ENCODE measurements at places on chromosomes 16 and 17.

DNA sequence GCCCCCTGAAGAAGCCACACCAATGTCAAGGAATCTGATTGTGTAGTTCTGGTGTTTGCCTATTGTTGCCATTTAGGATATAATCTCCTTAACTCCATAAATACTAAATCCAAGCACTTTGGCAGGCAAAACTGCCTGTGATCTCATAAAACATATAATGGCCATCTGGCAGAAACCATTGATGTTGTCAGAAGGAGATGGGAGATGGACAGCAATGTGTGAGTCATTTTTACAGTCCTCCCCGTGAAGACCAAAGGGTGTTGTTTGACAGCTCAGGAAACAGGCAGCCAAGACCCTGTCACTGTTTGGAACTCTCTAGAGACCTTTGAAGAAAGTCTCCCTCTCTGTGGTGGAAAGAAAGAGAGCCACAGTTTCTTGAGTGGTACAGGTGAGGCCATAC, 454.1 kb downstream of the HS3ST3B1 start:
- no peak for DNase-seq

DNA sequence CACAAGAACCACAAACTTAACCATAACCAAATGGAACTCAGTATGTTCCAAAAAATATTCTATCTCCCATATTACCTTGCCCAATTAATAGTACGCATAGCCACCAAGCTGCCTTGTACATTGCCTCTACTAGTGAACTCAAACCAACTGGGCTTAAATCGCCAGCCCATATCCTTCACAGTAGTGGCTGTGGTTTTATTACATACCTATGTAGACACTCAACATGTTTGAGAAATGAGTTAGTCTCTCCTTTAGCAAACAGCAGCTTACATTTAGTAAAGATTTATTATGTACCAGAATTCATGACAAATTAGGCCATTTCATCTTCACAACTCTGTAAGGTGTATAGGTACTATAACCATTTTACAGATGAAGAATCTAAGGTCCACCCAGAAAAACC, 41.4 kb downstream of the GRB2 start:
- DNase-seq: no peak

DNA sequence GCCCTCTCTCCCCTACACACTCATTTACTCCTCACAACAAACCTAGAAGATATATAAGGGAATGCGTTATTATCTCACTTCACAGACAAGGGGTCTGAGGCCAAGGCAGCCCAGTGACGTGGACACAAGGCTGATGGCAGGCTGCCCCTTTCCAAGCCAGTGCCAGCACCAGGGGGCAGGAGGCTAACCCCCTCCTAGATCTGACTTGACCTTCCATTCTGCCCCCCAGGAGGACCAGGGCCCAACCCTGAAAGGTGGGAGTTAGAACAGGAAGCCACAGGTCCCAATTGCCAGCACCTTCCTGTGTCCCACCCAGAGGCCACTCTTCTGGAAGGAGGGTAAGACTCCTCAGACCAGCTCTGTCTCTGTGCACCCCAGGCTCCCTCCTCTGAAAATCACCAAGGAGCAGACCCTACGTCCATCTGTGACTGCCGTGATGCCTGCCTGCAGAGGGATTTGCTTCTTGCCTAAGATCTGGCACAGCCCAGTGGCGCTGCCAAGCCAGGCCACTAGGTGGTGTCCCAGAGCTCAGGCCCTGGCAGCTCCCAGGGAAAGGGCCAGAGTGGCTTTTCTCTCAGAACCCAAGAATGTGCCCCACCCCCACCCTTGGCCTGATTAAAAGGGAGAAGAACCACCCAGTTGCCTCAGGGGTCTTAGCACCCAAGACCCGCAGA, 42.4 kb upstream of the MRPS23 start:
- DNase-seq: peak; percentile 77

- peak; percentile 58 for DNase-seq
These were observed at the start of gene DUS1L for GRCh38 chr17:82065638-82066303. TSS of gene DUS1L (minus strand) at chr17:82065804. CDS start at chr17:82065059, 745 bp downstream.

GRCh38 chr16:58756650-58757332, 22.7 kb upstream of the GOT2 start:
- DNase-seq: no peak

GRCh38 chr16:84199861-84200260, 8.9 kb downstream of the ADAD2 start:
- no peak for DNase-seq

DNA sequence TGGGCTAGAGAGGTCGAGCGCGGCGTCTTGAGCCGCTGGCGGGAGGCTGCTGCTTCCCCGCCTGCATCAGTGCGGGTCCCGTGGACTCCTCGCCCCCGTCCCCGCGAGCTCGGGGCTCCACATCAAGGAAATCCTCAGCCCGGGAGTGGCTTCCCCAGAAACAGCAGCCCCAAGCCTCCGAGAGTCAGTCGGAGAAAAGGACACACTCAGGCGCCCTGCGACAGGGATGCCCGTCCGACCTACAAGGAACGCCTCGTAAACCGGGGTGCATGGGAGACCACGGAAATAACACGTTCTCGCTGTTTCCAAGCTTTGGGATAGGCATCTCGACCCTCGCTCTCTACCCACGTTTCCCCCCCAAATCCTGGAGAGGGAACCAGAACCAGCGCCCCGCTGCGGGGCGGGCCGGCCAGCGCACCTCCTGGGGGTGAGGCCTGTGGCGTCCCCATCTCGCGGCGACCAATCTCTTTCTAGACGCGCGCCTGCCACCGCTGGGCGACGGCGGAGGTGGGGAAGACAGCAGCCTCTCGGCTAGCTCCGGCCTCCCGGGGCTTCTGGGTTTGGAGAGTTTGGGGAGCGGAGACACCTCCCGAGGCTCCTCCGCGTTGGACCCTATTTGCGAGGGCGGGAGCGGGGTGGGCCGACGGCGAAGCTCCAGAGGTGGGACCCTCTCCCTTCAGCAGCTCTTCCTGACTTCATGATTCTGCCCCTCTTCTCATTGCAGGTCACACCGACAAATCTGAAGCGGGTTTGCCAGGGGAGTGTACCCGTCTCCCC, 759 bp upstream of the TP53I13 start:
- DNase-seq: peak; percentile 53

DNA sequence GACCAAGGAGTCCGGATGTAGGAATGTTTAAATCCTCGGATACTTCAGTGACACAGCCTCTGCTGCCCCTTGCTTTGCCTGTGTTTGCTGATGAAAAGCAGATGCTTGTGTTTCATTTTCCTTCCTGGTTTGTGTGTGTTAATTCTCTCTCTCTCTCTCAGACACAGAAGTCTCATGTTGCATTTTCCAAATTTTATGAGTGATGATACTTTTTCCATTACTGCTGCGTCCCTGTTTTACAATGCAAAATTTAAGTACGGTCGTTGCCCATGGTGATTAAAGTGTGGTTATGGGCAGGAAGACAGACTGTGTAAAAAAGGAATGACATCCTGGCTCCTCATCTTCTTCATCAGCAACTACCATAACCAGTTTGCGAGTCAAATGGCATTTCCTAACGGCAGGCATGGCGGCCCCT, 5.7 kb downstream of the RMI2 start:
- no peak for DNase-seq

- DNase-seq: no peak
These were observed 239.7 kb upstream of the ERCC4 start for GRCh38 chr16:13680021-13680889.

DNA sequence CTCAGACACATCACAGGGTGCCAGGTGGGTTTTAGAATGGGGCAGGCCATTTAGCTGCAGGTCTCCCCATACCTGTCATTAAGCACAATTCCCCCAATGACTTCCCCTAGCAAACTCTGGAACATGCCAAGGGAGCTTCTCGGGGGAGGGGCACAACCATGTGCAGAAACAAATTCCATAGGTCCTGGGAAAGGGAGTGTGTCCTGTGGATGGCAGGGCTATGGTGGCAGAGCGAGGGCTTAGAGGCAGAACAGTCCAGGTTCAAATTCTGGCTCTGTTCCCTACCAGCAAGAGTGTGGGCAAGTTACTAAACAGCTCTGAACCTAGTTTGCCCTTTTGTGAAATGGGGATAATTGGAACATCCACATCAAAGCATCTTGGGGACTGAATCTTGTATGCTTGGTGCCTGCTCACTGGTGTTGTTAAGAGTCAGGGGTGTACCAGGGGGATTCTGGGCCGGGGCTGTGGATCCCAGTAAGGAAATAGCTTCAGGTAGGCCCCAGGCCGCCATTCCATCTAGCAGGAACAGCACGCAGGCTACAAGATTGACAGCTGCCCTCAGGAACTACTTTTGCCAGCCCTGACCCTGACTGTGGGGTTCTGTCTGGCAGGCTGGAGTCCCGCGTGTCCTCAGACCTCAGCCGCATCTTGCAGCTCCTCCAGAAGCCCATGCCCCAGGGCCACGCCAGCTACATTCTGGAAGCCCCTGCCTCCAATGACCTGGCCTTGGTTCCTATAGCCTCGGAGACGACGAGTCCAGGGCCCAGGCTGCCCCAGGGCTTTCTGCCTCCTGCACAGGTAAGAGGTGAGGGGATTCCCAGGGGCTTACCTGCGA, 5.6 kb upstream of the DCAF7 start:
- no peak for DNase-seq

GRCh38 chr16:11916524-11917285, 949 bp upstream of the GSPT1 start:
- DNase-seq: no peak

DNA sequence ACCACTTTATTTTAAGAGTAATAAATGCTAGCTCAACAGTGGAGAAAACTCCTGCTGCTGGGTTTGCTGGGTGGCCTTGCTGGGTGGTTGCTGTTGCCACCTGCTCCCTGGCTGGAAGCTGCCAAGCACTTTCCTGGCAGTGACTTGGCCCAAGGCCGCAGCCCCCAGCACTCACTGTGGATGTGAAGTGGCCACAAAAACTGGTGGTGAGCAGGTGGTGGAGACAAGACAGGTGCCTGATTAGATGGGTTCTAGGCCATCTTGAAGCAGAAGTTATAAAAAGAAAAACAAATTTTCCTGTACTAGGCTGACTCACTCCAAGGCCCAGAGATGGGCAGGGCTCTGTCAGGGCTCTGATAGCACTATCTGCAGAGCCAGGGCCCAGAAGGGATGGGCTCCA, 224.7 kb upstream of the NLRP1 start:
- DNase-seq: no peak

GRCh38 chr17:74452841-74453661, 13.4 kb upstream of the CD300A start:
- no peak for DNase-seq

DNA sequence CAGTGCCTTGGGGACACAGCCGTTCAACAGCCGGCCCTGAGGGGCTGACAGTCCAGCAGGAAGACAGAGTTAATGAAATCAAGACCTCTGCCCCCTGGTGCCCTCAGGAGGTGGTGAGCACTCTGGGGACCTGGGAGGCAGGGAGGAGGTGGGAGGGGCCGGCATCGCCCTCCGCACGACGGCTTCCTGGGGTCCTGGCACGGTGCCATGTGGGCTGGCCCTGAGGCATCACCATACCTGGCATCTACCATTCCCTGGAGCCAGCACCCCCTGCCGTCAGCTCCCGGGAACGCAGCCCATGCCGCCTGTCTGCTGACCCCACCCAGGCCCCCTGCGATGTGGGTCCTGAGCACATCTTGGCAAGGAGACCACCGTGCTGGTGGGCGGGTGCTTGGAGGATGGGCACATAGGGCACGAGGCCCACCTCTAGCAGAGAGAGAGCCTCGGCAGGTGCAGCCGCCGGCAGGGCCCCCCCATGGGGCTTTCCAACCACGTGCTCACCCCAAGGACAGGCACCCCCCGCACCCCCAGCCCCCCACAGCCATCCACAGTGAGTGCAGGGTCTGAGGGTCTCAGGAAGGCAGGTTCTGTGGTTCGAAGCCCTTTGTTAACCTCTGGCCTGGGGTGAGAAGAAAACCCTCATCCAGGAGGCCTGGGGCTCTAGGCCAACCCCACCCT, 52.5 kb downstream of the ZFPM1 start:
- DNase-seq: peak; percentile 52

GRCh38 chr16:78133919-78134318, 34.5 kb downstream of the WWOX start:
- DNase-seq: no peak

- no peak for DNase-seq
These were observed 42.2 kb downstream of the CCDC57 start for GRCh38 chr17:82170412-82170961.

GRCh38 chr16:71492786-71493185, 3.7 kb upstream of the ZNF19 start:
- no peak for DNase-seq

DNA sequence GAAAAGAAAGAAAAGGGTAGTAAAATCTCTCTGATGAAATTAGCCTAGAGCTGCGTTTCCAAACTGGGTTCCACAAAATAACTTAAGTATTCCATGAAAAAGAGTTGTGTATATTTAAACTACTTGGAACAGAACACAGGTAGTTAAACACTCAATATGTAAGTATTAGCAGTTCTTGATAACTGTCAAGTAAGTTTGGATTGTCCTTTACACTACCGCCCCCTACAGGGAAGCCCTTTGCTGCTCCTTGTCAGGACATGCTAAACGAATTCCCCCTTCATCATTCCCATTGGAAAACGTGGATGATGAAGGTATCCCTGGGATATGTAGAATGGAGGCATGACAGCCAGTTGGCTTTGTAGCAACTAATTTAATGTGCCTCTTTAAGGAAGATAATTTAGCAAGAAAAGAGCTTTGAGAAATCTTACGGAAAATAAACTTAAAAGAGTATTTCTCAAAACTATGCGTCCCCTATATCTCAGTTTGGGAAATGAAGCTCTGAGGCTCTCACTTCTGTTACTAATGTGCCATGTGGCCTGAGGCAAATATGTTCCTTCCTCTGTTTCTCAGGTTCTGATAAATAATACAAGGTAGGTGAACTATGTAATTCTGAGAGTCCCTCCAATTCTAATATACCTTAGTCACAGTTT, 18.8 kb downstream of the NCBP3 start:
- DNase-seq: peak; percentile 68

GRCh38 chr16:48446534-48446920, 61.3 kb upstream of the SIAH1 start:
- DNase-seq: no peak

DNA sequence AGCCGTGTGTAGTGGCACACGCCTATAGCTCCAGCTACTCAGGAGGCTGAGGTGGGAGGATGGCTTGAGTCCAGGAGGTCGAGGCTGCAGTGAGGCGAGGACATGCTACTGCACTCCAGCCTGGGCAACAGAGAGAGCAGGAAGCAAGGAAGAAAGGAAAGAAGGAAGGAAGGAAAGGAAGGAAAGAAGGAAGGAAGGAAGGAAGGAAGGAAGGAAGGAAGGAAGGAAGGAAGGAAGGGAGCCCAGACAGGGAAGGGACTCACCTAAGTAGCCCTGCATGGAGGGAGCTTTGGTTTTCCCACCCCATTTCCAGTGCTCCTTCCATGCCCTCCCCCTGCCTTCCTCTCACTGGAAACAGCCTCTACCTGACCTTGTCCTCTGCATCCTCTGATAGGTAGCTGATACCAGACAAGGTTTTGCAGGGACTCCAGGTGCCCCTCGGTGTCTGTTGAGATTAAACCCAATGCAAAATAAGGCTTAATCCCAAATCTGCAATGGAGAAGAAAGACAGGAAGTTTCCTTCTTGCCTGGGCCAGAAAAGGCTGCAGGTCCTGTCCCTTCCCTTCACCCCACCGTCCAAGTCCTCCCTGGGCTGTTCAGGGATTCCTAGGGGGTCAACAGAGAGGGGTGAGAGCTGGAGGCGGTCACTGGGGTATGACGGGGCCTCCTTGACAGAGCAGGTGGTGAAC, 21.5 kb upstream of the CA4 start:
- no peak for DNase-seq

- DNase-seq: no peak
These were observed 33.9 kb downstream of the ARHGAP27 start for GRCh38 chr17:45398800-45399199.
